ENCODE measurements at places on chromosomes 7 and 10.

DNA sequence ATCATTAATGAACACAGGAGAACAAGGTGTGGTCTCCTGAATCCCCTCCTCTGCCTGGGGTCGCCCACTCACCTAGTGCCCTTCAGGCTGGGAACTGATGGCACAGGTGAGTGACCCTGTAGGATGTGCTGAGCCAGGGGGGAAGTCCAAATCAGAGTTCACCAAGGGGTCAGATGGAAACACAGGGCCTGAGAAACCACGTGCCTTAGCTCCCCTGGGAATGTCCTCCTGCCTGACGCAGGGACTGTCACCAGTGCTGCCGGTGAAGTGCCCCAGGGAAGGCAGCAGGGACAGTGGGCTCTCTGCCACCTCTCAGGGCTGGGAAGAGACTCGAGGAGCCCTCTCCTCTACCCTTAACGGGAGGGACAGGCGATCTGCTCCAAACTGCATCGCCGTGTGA, 5.8 kb upstream of the PYROXD2 start:
- DNase-seq, result no peak

DNA sequence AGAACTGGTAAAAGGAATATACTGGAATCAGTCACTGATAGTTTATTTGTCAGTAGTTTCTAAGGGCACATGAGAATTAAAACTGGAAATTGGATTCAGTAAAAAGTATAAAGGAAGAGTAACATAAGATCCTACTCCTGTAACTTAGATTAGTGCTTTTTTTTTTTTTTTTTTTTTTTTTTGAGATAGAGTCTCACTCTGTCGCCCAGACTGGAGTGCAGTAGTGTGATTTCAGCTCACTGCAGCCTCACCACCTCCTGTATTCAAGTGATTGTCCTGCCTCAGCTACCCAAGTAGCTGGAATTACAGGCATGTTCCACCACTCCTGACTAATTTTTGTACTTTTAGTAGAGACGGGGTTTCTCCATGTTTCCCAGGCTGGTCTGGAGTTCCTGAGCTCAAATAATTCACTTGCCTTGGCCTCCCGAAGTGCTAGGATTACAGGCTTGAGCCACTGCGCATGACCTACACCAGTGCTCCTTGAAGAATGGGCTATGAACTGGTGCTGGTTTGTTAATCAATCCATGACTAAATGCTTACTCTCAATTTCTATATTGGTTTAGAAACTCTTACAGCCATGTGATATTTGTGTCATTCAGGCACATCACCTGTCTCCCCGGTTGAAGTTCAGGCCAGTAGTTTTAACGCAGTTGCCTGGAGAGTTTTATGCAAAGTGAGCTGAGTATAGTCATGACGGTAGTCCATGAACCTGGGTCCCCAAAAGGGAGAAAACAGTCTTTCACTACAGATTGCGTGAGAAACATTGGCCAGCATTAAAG, 65.0 kb downstream of the ZEB1 start:
- no peak for DNase-seq

GRCh38 chr7:29115130-29115687, 31.1 kb downstream of the CPVL start:
- no peak for DNase-seq

DNA sequence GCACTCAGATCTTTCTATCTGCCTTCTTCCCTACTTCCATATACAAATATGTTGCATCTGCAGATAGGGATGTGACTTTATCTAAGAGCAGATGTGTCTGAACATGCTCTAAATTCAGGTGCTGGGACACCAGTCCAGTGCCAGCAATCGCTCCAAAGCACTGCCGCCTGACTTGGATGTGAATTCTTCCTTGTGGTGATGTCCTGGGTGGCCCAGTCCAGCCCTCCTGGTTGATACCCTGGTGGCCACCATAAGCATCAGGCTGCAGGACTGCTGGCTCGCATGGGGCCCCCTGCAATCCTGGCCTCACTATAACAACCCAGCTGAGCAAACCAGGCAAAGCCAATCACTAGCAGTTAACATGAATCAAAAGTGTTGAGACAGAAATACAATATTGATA, 149.2 kb upstream of the PDE1C start:
- DNase-seq, result no peak

- no peak for DNase-seq
These were observed 23.8 kb upstream of the ZNF735 start for GRCh38 chr7:64183126-64183742.

GRCh38 chr10:70909326-70909935, 21.1 kb upstream of the PCBD1 start:
- DNase-seq, result no peak

GRCh38 chr10:21526860-21527597, 1.5 kb upstream of the SKIDA1 start:
- DNase-seq, result peak; percentile 79

GRCh38 chr10:119370972-119371703, 163.8 kb downstream of the GRK5 start:
- peak; percentile 96 for DNase-seq
